ENCODE measurements at places on chromosomes 2 and 18.
A peak's percentile ranks its signal among the peaks of the same experiment; 100 is the strongest.

- DNase-seq: no peak
These were observed 406.2 kb upstream of the CWC22 start for GRCh38 chr2:180413336-180413735.

GRCh38 chr2:38465789-38466127 is 88.7 kb upstream of the ATL2 start:
- no peak for DNase-seq

DNA sequence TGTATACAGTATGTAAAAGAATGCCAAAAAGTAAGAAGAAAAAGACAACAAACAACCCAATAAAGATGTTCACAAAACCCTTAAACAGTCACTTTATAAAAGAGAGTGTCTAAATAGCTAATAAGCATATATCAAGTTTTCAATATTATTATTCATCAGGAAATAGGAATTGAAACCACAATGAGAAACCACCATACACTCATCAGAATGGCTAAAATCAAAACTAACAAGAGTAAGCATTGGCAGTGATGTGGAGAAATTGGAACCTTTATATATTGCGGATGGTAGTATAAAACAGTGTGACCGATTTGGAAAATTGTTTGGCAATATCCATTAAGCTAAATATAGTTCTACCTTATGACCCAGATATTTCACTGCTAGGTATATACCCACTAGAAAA is 20.5 kb upstream of the TGFA start:
- no peak for DNase-seq

GRCh38 chr2:204274429-204274828 is 270.8 kb upstream of the PARD3B start:
- no peak for DNase-seq

DNA sequence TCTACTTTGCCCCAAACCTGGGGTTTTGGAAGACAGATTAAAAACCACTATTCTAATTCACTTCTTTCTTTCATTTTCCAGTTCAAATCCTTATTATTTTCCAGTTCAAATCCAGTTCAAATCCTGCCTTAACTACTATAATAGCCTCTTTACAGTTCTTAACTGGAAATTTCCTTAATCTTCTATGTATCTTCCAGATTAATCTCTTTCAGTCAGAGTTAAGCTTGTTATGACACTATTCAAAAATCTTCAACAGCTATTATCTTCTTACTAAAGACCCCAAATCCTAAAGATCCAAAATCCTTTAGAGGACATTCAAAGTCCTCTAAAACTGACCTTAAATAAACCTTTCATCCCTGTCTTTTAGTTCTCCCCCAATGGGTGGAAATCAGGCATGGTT is 30.1 kb downstream of the EIF2AK3 start:
- DNase-seq: no peak

DNA sequence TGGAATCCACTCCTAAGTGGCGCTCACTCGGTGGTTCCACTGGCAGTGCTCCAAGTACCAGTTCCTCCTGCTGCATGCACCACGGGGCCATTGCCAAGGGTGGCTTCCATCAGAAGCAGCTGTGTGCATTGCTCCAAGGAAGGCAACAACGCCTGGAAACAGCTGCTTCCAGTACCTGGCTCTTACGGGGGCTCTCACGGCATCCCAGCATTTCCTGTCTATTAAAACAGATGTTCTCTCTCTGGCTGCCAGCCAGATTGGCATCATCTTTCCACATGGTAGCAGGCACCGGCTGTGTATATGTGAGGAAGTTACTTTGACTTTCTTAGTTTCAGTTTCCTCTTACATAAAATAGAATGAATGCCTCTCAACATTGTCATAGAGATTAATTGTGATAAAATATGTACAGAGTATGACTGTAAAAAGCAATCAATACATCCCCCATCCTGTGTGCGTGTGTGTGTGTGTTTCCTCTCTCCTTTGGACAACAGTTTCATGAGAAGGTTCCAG is 84.9 kb downstream of the CMPK2 start:
- DNase-seq: peak; percentile 16

DNA sequence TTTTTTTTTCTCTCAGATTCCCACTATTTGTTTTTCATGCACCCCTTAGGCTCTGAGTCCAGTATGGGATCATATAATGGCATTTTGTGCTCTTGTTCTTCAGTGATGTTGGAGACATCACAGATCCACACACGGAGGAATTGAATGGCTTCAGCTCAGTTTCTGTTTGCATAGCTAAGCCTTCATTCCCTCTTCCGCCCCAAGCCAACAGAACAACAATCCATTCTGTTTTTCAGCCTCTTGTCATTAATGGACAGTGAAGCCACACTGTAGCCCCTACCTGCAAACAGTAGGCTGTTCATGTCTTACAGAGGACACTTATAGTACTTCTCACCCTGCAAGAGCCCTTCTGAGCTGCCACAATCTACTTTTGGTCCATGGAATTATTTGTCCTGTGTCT is 64.0 kb upstream of the ZSWIM2 start:
- no peak for DNase-seq

- no peak for DNase-seq
These were observed 589.0 kb downstream of the ZEB2 start for GRCh38 chr2:143930891-143931290.

DNA sequence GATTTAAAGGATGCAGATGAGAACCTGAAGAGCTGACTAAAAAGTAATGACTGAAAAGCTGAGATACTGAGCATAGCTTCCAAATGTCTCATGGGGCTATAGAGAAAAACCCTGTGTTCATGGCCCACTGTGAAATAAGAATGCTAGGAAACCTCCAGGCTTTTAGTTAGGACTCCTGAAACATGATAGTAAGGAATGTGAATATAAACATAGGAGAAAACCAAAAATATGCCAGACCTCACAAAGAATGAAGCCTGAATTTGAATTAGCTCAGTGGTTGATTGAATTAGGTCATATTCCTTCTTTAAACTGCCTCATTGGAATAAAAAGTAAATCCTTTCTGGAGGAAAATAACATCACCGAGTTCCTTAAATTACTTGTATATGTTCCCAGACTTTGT is 194.5 kb upstream of the NXPH2 start:
- no peak for DNase-seq

GRCh38 chr2:37085731-37086147 is 1.4 kb downstream of the GPATCH11 start:
- no peak for DNase-seq

DNA sequence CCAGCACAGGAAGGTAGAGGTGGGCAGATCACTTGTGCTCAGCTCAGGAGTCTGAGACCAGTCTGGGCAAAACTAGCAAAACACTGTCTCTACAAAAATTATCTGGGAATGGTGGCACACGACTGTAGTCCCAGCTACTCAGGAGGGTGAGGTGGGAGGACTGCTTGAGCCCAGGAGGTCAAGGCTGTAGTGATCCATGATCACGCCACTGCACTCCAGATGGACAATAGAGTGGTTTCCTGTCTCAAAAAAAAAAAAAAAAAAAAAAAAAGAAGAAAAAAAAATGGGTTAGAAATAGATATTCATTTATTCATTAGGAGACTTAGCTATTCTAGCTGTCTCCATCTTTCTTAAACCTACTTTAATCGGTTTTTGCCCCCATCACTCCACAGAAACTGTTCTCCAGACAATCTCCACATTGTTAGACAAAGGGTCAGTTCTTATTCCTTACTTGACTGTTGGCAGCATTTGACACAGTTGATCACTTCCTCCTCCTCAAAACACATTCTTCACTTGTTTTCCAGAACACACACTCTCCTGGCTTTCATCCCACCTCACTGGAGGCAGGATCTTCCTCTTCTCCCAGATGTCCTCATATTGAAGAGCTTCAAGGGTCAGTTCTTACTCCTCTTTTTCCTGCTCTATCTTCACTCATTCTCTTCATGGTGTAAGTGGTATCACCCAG is 103.1 kb downstream of the DTNB start:
- no peak for DNase-seq

Data from NCI-H1092 treated with DMSO at 0.1 percent for 48 hours (cell line).